ENCODE measurements at places on chromosomes 2 and 18.

- DNase-seq: peak; percentile 81
Observed at GRCh38 chr2:9463698-9464034, 10.7 kb upstream of the IAH1 start.

DNA sequence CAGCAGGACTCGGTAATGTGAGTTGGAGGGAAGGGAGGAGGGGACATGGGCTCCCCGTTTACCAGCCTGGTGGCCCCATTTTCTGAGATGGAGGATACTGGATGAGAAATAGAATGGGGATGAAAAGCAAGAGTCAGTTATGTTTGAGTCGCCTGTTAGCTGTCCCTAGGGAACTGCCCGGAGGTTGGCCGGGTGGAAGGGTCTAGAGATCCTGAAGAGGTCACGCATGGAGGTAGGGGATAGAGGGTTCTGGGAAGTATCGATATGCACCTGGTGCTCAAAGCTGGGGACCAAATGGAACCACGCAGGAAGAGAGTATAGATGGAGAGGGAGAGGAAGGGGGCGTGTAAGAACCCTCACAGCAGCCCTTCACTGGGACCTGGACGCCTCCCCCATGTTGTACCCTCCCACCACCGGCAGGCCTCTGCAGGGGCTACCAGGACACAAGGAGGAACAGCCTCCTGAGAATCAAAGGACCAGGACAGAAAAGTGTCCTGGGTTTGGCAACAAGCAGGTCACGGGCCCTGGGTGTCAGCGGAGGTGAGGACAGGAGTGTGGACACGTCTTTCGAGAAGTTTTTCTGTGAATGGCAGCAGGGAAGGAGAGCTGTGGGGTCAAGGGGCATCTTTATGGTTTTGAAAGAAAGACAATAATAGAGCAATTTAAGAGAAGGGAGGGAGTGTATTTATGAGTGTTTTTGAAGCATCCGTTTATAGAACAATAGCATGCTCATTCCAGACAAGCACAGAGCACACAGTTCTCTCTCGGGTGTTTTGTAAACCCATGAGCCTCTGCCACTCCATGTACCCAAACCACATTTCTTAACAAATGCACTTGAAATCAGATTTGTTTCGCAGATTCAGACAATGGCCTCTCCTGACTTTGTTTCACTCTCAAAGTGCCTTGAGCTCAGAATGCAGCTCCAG lies 132.2 kb downstream of the SMAD7 start:
- no peak for DNase-seq

- DNase-seq: no peak
Observed at GRCh38 chr2:10924441-10924840, 12.7 kb downstream of the KCNF1 start.

DNA sequence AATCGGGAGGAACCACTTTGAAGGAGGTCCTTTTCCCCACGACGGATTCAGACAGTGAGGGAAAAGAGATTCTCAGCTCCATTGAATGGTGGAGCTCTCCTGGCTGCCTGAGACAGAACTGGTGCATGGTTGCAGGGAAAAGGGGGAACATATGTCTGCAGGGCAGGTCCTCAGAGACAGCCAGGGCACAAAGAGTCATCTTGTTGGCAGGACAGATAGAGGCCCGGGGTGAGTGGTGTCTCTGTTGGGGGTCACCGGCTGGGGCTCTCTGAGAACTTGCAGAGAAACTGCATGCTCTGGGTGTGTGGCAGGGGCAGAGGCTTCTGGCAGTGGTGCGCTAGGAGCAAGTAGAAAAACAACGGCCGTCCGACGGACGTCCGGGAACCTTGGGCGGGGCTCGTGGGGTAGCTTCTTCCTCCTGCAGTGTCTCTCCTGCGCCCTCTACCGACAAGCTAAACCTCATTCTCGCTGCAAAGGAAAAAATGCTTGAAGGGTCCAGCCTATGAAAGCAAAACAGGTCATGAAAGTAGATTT lies 94.3 kb downstream of the CDCA7 start:
- DNase-seq: peak; percentile 94

DNA sequence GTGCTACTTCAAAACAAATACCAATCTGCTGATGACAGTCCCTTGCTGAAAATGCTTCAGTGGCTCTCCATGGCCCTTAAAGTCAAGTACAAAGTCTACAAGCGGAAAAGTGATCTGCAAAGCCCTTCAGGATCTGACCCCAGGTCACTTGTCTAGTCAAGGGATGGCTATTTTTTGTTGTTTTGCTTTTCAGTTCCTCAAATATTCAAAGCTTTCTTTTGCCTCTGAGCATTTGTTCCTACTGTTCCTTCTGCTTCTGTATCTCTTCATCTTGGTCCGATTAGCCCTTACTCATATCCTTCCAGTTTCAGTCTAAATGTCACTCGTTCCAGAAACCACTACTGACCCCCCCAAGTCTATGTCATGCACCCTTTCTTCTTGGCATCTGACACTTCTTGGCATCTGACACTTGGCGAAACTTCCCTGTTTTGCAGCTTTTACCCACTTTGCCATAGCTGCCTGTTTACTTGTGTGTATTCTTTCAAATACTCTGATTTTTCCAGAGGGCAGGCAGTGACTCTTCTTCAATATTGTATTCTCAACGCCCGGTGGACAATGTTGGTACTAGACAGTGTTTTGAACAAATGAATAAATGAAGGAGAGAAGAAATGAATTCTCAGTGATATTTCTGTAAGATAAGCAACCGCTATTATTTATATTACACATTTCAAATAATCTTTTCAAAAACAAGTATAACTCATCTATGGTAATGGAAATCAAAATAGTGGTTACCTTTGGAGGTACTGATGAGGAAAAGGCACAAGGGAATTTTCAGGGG lies 175.9 kb upstream of the FN1 start:
- DNase-seq: no peak

DNA sequence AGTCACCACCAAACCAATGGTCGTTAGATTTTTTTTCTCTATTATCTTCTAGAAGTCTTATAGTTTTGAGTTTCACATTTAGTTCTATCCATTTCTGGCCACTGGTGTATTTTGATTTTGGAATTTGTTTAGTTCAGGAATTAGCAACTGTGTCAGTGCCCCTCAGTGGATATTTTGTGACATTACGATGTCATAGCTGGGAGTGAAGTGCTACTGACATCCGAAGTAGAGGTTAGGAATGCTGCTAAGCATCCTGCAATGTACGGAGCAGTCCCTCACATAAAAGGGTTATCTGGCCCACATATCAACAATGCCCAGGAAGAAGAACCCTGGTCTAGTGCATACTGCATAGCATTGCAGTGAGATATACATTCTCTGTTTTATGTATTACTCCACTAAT lies 157.4 kb upstream of the RGPD4 start:
- DNase-seq: no peak

DNA sequence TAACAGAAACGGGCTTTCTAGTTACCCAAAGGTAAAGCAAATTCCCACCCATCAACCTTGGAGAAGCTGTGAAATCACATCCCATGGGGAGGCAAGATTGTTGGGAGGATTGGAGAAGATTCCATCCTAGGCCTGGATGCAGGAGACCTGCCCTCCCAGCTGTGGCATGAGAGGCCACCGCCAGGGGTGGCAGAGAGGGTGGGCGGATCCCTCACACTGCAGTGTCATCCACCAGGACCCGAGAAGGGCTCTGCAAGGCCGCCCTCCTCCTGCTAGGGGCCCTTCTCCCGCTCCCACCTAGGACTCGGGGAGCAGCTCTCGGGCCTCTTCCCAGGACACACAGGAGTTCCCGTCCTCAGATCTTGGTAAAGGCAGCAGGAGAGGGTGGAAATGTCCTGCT lies 15.5 kb upstream of the ATG16L1 start:
- DNase-seq: no peak

DNA sequence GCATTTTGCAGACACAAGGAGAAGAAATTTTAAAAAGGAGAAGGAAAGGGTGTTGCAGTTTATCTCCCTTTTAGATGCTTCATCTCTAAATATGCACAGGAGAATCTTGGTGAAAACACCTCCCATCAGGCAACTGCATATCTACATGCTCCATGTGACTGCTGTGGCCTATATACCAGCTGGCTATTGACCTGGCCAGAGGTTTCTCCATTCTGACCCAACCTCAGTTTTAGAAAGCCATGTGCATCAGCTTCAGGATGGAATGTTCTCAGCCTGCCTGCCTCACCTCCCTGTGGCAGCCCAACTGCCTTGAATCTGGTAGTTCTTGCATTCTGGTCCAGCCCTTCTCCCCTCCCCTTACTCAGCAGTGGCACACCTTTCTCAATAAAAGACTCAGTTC lies 1958.8 kb upstream of the CELF4 start:
- DNase-seq: no peak

DNA sequence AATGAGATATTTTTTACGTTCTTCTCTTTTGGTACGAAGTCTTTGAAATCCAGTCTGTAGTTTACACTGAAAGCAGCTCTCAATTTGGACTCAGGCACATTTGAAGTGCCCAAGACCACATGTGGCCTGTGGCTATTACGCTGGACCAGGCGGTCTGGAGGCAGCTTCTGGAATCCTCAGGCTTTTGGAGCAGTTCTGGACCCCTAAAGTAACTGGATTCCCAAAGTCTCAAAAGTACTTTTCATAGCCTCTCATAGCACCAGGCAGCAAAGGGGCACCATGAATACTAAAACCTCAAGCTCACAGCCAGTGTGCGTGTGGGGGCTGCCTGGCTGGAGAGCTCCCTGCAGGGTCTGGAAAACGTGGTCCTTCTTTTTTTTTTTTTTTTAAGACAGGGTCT lies 119.0 kb downstream of the SMAD7 start:
- no peak for DNase-seq

GRCh38 chr18:58882686-58883085 lies 18.0 kb downstream of the ZNF532 start:
- DNase-seq: no peak

- DNase-seq: no peak
Observed at GRCh38 chr2:213246497-213247281, 37.6 kb upstream of the SPAG16 start.

- no peak for DNase-seq
Observed at GRCh38 chr18:25503567-25504081, 151.7 kb upstream of the ZNF521 start.

- no peak for DNase-seq
Observed at GRCh38 chr2:27741673-27742072, 29.8 kb upstream of the MRPL33 start.

GRCh38 chr18:48042431-48042830 lies 112.0 kb upstream of the SMAD2 start:
- no peak for DNase-seq

- DNase-seq: peak; percentile 66
Observed at GRCh38 chr2:134460583-134460998, 206.7 kb downstream of the MGAT5 start.

DNA sequence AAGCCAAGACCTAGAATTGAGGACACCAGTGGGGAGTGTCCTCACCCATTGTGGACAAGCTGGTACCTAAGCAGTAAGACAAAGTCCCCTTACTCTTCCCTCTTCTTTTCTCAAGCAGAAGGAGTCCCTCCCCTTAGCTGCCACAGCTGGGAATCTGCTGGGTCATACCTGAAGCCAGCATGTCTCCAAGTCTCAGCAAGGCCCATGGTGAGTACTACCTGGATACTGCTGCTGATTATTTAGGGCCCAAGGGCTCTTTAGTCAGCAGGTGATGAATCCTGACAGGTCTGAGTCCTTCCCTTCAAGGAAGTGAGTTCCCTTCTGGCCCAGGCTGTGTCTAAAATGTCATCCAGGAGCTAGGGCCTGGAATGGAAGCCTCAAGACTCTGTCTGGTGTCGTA lies 198.6 kb upstream of the STK17B start:
- DNase-seq: no peak

- no peak for DNase-seq
Observed at GRCh38 chr2:129619471-129619870, 360.0 kb upstream of the RAB6C start.

- DNase-seq: peak; percentile 39
Observed at GRCh38 chr2:170707821-170708795, 7.0 kb upstream of the SP5 start.

DNA sequence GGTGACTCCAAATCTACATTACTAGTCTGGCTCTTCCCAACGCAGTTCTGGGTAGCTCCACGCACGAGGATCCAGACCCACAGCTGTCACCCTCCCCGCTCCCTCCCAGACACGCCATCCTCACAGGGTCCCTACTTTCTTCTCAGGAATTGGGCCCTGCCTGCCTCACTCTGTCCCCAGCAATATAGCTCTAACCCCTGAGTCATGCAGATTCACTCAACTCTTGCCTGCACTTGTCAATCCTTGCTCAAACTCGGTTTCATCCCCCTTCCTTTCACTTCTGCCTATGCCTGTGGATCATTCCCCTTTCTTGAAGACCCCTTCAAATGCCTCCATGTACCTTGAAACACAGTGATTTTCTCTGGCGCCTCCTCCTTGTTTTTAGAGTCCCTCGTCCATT lies 5.0 kb downstream of the ST8SIA5 start:
- no peak for DNase-seq

DNA sequence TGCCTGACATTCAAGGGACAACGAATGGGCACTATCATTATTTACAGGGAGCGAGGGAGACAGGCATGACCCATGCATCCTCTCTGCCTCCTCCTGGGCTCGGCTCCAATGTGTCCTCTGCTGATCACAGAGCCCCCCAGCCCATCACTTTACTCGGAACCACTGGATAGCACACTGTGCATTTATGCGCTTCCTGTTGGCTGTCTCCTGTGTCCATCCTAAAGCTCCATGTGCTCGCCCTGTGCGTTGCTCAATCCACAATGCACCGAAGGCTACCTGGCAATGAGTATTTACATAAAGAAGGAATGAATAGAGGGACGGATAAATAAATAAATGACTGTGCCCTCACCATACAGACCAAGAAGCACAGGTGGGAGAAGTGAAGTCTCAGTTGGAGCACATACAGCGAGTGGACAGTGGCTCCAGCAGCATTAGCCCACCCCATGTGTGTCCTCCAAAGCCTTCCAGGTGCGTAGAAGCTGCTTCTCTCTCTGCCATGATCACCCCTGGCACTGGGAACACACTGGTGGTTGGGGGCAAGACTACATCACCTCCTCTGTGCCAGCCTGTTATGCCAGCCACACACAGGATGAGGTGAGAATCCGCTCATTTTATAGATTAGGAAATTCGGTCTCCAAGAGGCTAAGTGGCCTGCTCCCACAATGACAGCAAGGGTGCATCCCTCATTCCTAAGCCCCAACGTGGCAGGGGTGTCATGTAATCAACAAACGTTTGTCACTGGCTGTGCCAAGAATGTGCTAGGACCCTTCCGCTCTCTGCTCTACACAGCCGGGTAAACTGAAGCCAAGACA lies 2.3 kb upstream of the GDF7 start:
- DNase-seq: no peak

DNA sequence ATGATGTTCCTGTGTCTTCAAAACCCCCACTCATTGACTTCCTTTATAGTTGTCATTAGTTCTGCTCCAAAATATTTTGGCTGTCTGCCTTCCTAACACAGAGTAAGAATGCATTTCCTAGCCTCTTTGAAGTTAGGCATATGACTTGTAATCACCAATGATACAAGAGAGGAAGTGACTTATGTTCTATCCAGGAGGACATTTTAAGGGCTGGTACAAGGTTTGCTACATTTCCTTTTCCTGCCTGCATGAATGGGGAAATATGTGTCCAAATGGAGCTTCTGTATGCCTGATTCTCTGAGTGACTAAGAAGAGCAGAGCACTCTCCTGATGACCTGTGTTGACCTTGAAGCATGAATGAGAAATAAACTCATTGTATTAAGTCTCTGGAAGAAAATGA lies 115.1 kb downstream of the PLCL1 start:
- peak; percentile 69 for DNase-seq

- DNase-seq: no peak
Observed at GRCh38 chr2:105962221-105962620, 217.5 kb downstream of the NCK2 start.

GRCh38 chr18:54606835-54607212 lies 15.8 kb downstream of the DYNAP start:
- no peak for DNase-seq
